Left cardiac atrium (tissue), 4 donors: ENCODE measurements at places on chromosomes 6 and 20. TPM values are rescaled to one million over a fixed set of nuclear protein-coding genes. Genes with fewer than 3 reads are reported as not detected.

DDAH2 gene
- 56.2 TPM for total RNA-seq

BRD2 gene
- 97.5 TPM for total RNA-seq

RCAN2 gene
- 112 TPM for total RNA-seq

SLC22A2 gene
- not detected for total RNA-seq

ESR1 gene
- 4.9 TPM for total RNA-seq

LPA gene
- not detected for total RNA-seq

NNAT gene
- total RNA-seq, result 4.0 TPM

PHACTR3 gene
- 6.4 TPM for total RNA-seq

BHLHE23 gene
- total RNA-seq, result not detected
